ENCODE measurements at places on chromosomes 16 and 17.

DNA sequence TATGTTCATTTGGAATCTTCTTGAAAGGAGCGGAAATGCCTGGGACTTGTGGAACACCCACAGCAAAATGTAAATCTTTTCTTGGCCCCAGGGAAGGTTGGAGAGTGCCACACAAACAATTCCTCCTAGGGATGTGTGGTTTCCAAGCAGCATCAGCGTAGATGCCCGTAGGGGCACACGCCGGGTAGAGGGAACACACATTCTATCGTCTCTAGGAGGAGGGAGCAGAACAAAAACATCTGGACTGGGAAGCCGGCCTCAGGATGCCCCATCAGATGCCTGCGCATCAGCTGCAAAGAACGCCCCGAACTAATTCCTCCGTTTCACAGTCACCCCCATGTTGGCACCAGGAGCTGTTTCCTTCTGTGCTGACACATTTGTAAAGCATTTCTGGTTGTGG, 357.9 kb upstream of the ZFHX3 start:
- DNase-seq = no peak

DNA sequence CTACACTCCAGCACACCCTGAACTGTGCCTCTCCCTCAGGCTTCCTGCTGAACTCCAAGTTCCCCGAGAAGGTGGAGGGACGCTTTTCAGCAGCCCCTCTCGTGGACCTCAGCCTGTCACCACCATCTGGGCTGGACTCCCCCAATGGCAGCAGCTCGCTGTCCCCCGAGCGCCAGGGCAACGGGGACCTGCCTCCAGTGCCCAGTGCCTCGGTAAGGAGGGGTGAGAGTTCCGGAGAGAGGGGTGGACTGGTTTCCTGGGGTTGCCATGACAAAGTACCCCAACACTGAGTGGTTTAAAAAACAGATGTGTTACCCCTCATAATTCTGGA, 17.4 kb downstream of the GLIS2 start:
- DNase-seq = no peak

- DNase-seq = no peak
Observed at GRCh38 chr16:27441998-27442397, 40.0 kb downstream of the IL21R start.

GRCh38 chr17:11598274-11599221, at the start of gene DNAH9:
TSS of gene DNAH9 (plus strand) at chr17:11598470. CDS start at chr17:11598499, 29 bp downstream.
- no peak for DNase-seq

- no peak for DNase-seq
Observed at GRCh38 chr16:57361404-57361803, 2.8 kb downstream of the CCL22 start.

DNA sequence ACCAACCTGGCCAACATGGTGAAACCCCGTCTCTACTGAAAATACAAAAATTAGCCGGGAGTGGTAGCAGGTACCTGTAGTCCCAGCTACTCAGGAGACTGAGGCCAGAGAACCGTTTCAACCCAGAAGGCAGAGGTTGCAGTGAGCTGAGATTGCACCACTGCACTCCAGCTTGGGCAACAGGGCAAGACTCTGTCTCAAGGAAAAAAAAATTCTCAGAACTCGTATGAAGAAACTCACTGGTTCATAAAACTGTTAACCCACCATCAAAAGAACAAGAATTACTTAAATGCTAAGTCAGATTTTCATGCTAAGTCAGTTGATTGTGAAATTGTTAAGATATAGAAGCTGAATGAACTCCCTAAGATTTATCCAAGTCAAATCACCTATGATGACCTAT, 31.3 kb downstream of the SLC39A11 start:
- DNase-seq = no peak

GRCh38 chr16:9929836-9930235, 252.4 kb downstream of the GRIN2A start:
- no peak for DNase-seq

- DNase-seq = no peak
Observed at GRCh38 chr16:50313596-50314478, 47.5 kb downstream of the ADCY7 start.

DNA sequence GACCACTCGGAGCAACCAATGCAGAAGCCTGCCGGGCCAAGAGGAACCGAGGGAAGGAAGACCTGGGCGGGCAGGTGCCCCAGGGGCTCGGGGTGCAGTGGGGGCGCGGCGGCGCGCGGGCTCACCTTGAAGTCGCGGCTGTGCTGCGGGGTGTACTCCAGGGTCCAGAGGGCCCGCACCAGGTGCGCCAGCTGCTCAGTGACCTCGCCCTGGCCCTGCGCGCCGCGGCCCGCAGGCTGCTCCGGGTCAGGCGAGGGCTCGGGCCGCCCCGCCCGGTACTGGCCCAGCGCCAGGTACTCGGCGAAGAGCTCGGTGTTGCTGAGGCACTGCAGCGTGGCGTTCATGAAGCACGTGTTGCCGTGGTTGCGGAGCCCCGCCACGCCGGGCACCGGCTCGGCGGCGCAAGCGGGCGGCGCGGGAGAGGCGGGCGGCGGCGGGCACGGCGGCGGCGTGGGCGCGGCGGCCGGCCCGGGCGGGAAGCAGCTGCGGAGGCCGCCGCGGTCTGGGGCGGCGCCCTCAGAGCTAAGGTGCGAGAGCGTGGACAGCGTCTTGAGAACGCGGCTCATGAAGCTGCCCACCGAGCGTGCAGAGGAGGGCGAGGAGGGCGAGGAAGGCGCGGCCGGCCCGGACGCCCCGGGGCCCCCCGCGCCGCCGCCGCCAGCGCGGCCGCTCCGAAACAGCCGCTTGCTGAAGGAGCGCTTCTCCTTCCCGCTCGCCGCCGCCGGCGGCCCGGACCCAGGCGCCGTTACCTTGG, 562 bp downstream of the USP31 start:
- no peak for DNase-seq

- no peak for DNase-seq
Observed at GRCh38 chr17:2214929-2215615, 88.5 kb downstream of the SMG6 start.

DNA sequence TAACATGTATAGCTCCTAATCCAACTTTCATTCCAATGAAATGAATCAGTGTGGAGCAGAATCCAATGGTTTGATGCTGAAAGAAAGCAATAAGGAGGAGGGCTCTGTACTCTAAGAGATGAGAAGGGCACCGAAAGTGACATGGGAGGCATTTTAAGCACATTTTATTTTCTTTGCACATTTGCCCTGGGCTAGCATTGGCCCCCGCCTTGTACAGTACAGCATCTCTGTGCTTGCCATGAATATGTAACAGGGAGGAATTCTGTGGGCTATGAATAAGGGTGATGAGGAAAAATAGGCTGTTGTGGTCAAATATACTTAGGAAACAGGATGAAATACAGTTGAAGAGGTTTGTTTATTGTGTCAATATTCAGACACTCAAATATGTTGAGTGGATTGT, 45.2 kb upstream of the SHISA6 start:
- DNase-seq = no peak

GRCh38 chr17:32483451-32484019, 3.3 kb upstream of the CDK5R1 start:
- no peak for DNase-seq

GRCh38 chr16:75326333-75326732, 74.9 kb upstream of the BCAR1 start:
- DNase-seq = no peak

- DNase-seq = no peak
Observed at GRCh38 chr16:56910112-56910511, 21.8 kb upstream of the HERPUD1 start.

- no peak for DNase-seq
Observed at GRCh38 chr17:16585796-16586195, 16.8 kb upstream of the ZNF287 start.

DNA sequence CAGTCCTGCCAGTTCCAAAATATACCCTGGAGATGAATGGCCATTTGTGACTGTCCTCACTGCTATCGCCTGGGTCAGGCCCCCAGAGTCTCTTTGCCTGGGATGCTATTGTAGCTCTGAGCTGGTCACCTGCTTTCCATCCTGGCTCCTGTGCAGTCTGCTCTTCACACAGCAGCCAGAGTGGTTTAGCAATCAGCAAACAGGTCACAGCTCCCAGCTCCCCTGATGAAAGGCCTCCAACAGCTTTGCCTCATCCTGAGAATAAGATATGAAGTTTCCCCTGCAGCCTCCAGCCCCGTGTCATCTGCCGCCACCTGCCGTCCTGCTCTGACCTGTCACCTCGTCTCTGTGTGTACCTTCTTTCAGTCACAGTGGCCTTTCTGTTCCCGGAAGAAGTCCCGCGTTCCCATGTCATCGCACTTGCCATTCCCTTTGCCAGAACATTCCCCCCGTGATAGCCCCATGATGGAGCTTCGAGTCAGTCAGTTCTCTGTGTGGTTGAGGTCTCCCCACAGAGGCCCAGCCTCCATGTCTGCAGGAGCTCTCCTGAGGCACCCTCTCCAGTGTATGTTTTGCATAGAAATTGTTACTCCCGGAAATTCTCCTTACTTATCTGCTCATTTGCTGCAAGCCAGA, 281.5 kb downstream of the SNX29 start:
- no peak for DNase-seq
